ENCODE measurements at places on chromosomes 11 and 22.

GRCh38 chr11:128058580-128059208 is 528.7 kb downstream of the ETS1 start:
- no peak for DNase-seq

DNA sequence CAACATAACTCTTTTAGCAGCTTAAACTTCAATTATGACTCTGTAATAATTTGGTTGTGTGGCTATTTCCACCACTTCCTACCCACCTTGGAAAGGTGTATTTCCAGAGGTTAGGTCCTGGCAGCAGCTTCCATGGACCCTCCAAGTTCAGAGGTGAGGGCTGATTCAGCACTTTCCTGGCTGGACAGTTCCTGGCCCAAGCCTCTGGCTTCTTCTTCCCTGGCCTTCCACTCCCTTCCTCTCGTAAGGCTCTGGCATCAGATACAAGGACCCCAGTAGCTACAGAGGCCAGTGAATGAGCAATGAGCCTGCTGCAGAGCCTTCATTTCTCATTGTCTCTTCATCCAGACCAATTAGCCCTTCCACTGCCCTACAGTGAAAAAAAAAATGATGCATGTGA is 98.1 kb upstream of the KIRREL3 start:
- DNase-seq, result no peak

DNA sequence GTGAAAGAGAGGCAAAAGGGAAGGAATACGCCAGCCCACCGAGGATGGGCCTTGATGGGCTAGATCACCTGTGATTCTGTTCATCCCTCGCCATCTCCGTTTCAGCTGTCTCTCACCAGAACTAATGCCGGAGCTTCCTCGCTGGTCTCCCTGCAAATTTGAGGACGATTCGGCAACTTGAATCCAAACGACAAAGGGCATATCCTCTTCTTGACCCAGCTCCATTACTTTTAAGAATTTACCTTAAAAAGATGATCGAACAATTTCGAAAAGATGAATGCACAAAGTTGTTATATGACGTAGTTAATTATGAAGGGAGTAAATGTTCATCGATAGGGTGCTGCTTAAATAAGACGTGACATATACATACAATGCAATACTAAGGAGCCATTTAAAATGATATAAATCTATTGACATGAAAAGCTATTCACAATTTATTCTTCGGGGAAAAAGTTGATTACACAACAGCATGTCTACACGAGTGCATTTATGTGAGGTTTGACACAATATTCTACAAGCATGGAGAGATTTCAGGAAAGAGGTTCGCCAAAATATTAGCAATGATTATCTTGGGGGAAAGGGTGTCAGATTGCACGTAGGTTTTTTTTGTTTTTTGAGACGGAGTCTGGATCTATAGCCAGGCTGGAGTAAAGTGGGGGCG is 937 bp upstream of the FAM168A start:
- peak; percentile 38 for DNase-seq

DNA sequence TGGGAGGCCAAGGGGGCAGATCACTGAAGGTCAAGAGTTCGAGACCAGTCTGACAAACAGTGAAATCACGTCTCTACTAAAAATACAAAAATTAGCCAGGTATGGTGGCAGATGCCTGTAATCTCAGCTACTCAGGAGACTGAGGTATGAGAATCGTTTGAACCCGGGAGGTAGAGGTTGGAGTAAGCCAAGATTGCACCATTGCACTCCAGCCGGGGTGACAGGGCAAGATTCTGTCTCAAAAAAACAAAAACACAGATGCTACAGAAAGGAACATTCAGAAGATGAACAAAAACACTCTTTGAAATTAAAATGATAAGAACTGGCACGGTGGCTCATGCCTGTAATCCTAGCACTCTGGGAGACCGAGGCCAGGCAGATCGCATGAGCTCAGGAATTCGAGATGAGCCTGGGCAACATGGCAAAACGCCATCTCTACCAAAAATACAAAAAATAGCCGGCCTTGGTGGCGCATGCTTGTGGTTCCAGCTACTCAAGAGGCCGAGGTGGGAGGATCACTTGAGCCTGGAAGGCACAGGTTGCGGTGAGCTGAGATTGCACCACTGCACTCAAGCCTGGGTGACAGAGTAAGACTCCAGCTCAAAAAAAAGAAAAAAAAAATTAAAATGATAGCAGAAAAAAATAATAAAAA is 8.5 kb downstream of the RAB6A start:
- DNase-seq, result no peak

DNA sequence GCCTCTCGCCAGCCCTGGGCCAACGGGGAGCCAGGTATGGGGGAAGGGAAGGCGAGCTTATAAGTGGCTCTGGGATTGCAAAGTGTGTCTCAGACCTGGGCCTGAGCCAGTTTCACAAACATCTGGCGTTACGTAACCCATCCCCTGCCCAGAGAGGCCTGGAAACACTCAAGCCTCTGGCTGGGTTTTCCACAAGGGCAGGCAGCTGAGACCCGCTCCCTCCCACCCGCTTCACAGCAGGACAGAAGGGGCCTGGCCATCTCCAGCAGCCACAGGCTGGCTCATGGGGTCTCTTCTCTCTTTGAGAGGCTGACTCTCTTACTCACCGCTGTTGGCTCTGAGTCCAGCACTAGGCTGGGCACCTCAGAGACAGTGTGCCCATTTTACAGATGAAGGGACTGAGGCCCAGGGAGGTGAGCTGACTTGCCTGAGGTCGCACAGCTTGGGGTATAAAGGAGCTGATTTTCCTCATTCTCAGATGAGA is 44.5 kb downstream of the TRIOBP start:
- DNase-seq, result no peak

DNA sequence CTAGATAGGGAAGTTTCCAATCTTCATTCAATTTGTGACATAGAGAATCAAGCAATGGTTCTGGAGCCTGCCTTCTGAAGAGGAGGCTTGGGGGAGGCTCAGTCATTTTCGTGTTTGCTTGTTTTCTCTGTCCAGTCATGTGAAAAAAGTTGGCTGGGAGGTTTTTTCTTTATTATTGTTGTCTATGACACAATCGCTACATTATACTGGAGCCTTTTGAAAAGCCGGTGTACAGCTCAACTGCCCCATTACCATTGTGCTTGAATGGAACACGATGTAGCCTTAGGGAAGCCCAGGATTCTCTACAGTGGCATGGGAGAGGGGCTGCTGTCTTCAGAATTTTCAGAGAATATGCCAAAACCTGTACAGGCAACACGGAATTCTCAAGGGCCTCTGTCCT is 57.9 kb upstream of the NCAM1 start:
- no peak for DNase-seq

GRCh38 chr11:8873741-8874405 is 37.1 kb upstream of the AKIP1 start:
- DNase-seq, result peak; percentile 16

DNA sequence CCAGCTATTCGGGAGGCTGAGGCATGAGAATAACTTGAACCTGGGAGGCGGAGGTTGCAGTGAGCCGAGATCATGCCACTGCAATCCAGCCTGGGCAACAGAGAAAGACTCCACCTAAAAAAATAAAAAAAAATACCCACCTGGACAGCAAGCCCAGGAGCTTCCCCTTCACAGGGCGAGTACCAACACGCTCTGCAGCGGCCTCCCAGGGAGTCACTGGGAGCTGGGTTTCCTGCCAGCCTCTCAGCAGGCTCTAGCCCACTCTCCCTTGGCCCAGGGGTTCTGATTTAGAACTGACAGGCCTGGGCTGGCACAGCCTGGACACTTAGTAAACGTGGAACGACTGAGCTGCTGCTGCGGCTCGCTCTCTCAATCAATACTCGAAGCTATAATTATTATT is 2.0 kb upstream of the CABP7 start:
- DNase-seq, result no peak

GRCh38 chr11:73784080-73784634 is 3.5 kb upstream of the MRPL48 start:
- DNase-seq, result no peak

Data from kidney capillary endothelial cell (primary cell).